NCI-H1930 (cell line): ENCODE measurements at places on chromosomes 5 and 9.

GRCh38 chr9:15361737-15362136 is 54.7 kb upstream of the TTC39B start:
- DNase-seq, result no peak

DNA sequence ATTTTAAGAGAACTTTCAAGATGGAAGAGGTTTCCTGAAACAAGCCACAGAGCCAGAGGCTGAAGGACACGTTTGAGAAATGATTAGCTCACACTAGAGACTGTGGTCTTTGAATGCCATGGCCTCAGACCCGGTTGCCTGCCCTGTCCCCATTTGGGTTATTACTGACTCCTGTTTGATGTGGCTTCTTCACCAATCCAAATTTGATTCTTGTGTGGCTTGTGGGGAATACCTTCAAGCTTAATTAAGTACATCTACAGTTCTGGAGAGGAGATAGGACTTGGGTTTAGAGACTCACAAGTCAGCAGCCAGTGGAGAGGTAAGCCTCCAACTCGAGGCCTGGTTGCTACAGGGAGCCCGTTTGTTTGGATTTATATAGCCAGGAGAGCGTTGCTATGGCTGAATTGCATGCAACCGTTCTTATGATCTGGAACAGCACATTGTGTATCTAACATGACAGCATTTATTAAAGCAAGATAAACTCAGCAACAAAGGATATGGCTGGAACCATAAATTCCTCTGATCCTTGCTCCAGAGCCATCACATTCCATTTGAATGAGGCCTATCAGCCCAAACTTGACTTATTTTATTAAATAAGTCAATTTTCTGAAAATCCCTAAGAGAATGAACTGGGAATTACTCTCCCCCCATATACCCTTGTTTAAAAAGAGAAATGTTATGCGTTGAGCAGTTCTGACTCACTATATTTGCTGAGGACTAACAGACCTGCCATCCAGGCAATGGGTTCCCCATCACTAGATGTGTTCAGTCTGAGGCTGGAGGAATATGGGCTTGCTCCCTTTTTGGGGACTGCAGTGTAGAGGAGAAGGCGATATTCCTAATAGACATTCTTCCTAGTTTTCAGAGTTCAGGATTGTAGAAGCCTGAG is 88.4 kb upstream of the TNFSF8 start:
- DNase-seq, result no peak

DNA sequence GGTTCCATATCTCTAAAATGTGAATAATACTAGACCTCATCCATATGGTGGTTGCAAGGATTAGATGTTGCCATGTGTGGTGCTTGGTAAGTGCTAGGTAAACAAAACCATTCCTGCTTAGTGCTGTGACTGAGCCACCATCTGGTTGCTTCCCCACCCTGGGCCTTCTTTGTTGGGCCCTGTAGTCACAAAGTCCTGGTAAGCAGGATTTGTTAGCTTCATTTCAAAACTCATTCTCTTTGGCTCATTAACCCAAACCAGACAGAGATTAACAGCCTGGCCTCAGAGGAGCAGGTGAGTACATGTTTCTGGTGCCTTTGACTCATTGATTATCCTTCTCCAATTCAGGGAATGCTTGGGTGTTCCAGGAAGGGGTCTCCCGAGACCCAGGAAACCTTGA is 240.2 kb downstream of the ARHGAP26 start:
- no peak for DNase-seq

DNA sequence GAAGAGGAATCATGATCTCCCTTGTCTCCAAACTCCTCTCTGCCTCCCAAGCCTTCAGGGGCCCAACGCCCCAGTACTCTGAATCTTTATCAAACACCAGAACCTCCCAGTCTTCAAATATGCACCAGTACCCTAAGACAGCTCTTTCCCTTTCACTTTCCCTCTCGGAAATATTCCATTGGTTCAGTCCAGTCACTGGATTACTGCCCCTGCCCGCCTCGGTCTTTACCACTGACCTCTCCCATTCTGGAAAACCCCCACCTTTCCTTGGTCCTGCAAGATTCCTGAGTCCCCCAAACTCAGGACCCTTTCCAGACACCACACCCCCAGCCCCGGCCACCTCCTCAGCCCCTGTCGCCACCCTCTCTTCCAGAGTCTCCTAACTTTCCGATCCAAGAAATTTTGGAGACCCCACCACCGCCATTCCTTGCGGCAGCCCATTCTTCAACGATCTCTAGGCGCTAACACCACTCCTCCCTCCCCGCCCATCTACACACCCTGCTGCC is 674 bp downstream of the C5orf15 start:
- no peak for DNase-seq

DNA sequence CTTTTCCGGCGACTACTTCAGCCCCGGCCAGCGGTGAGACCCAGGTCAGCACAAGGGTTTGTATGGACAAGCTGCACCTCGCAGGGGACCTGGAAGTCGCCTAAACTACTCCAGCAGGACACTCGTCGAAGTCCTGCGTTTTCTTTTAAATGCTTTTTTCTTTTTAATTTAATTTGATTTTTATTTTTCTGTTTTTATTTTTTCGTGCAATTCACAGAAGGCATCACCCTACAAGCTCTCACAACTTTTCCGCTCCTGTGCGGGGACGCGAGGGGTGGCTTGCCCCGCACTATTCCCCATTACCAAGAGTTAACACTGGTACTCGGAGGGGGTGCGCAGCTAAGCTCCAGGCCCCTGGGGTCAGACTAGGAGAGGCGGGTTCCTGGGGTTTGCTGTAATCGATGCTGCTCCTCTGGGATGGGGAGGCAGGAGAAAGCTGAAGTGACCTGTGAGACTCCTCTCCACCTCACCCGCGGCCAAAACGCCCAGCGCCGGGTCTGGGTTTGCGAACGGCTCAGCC is 1.3 kb downstream of the EDIL3 start:
- no peak for DNase-seq

DNA sequence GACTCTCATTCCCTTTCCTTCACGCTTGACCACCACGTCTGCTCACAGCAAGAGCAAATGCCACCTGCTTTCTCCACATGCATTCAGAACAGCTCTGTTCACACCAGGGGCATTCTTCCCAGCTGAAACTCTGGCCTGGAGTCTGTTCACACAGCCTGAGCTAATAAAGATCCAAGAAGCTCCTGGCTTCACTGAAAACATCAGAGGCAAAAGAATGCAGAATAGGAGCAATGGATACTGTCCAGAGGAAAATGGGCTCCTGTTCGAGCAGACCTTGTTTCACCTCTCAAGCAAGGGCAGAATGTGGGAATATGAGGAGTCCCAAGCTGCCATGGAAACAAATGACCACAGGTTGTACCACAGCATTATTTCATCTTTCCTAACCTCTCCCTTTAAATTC is 402.7 kb upstream of the TNC start:
- DNase-seq, result no peak

GRCh38 chr5:68243251-68243650 is 27.7 kb downstream of the PIK3R1 start:
- no peak for DNase-seq

GRCh38 chr9:469672-470551 is 255.2 kb downstream of the DOCK8 start:
- DNase-seq, result peak; percentile 92

- DNase-seq, result no peak
These were observed 7.6 kb downstream of the PTGER4 start for GRCh38 chr5:40687321-40687720.

DNA sequence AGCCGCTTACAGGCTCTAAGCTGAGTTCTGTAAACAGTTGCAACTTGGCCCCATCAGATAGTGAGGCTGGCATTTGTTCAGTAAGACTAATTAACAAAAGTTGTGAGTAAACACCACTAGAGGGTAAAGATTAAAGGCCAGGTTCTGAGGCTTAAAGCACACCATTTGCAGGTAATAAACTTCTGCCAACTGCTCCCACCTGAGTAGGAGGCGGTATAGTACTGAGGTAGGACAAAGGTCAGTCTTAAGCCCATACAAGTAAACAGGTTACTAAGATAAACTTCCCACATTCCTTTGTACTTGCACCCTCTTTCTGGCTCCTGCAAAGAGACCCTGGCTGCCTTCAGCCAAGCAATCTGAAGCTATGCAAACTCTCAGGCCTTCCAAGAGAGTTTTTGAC is 419.6 kb downstream of the DNAH5 start:
- no peak for DNase-seq
